ENCODE measurements at places on chromosomes 6 and 20.

DNA sequence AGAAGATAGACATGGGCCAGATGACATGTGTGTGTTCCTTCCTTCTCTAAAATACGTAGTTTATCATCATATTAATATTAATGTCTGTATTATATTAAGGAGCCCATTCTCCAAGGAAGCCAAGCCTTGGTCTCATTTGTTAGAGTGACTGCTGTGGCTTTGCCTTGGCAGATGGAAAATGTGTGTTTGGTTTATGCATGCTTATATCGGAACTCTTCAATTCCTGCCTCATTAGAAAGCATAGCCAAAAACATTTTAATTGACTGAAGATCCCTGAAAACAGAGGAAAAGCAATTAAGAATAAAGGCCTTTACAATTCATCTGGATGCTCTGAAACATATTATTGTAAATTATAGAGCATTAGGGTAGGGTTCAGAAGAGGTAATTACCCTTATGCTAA, 106.4 kb downstream of the COL9A1 start:
- DNase-seq = no peak

GRCh38 chr6:100342830-100343229, 121.9 kb downstream of the SIM1 start:
- DNase-seq = no peak

- no peak for DNase-seq
These were observed 113.9 kb upstream of the STMND1 start for GRCh38 chr6:16987996-16988395.

DNA sequence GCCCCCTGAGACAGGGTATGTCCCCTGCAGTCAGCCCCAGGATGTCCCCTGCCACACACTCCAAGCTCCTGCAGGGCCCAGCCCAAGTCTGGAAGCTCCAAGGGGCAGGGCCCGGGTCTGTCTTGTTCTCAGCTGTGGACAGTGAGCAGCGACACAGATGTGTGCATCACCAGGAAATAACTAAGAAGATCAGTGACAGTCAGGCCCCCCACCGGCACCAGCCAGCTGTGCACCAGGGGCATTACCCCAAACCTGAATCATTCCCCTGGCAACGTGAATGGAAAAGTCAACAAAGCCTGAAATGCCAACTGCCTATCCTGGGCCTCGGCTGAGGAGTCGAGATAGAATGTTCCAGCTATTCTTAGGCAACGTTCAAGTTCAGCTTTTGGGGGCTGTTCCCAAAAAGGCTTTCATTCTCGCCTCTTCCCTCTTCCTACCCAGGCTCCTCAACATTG, 105.0 kb downstream of the PREX1 start:
- peak; percentile 37 for DNase-seq

DNA sequence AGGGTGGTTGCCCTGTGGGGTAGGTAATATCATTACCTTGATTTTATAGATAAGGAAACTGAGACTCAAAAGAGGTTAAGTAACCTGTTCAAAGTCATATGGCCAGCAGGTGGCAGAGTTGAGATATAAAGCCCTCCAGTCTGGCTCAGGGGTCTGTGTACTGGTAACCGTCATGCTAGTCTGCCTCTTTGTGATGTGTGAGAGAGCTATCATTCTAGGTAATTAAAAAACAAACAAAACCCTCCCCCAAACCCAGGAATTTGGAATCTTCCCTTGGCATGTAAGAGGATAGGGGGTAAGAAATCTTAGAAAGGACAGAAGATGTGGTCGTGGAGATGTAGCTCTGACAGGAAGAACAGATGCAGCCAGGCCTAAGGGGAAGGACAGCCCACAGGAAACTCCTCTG, 206.0 kb downstream of the CDC5L start:
- peak; percentile 57 for DNase-seq

- no peak for DNase-seq
These were observed 62.7 kb upstream of the HDAC2 start for GRCh38 chr6:114033606-114034005.

Data from activated gamma-delta T cell treated with Interleukin-2 at 50 U/mL for 16 hours (primary cell).